Kidney epithelial cell (primary cell): ENCODE measurements at places on chromosomes 5 and 9.

DNA sequence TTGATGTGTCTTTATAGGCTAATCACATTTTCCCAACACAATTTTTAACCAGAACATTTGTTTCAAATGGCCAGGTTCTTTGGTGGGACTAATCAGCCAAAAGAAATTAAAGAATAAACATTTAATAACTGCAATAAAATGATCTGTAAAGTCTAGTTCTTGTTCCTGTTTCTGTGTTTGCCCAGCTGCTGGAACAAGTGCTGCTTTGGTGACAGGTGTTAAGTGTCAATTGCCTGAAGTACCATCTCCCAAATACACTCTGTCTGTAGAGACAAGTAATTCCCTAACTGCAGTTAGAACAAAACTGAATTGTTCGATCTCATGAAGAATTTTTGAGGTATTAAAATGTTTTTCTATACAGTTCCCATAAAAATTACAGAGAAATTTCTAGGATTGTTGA is 402.3 kb upstream of the CHD1 start:
- DNase-seq, result no peak

DNA sequence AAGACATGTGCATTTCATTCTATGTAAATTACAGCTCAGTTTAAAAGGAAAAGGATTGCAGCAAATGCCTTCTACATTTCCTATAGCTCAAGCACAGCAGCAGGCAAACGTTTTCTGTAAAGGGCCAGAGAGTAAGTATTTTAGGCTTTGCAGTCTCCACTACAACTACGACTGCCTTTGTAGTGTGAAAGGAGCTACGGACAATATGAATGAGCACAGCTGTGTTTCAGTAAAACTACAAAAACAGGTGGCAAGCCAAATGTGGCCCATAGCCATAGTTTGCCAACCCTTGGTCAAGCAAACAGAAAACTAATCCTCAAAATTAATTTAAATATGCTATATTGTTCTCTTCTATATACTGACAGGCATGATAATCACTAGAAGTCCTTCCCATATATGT is 7.2 kb downstream of the PTBP3 start:
- no peak for DNase-seq

DNA sequence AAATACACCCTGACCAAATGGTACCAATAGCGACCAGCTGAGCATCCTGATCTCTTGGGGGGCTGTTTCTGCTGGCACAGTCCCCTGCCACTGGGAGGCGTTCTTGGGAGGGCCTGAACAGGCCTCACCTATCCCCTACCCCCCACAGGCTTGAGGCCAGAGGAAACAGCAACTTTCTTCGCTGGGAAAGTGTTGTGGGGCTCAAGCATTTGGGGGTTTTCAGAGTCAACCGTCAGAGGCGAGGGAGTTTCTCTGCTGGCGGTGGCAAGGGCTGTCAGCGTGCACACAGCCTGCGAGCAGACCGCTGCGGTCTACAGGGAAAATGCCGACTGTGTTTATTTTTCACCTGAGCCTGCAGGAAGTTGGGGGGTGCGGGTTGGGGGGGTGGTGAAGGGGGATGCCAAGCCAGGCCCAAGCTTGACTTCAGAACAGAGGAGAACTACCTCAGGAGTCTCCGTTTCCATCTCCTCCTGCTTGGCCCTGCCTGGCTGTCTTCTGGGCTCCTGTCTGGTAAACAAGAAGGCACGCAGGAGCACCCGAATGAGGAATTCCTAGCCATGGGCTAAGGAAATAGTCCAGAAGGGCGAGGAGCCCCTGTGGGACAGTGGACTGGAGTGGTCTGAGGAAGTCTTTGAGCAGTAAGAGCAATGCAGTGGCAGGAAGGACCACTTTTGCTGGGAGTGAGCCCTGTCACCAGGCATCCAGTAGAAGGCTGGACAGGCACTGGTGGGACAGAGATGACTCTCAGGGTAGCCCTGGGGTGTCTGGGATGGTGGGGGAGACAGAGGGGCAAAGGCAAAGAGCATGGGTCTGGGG is 18.1 kb downstream of the TCF7 start:
- no peak for DNase-seq

- DNase-seq, result no peak
These were observed 40.5 kb upstream of the PJA2 start for GRCh38 chr5:109450129-109450877.

GRCh38 chr5:124459984-124460383 is 286.5 kb downstream of the ZNF608 start:
- DNase-seq, result no peak

GRCh38 chr5:77970891-77971290 is 194.8 kb upstream of the TBCA start:
- no peak for DNase-seq

DNA sequence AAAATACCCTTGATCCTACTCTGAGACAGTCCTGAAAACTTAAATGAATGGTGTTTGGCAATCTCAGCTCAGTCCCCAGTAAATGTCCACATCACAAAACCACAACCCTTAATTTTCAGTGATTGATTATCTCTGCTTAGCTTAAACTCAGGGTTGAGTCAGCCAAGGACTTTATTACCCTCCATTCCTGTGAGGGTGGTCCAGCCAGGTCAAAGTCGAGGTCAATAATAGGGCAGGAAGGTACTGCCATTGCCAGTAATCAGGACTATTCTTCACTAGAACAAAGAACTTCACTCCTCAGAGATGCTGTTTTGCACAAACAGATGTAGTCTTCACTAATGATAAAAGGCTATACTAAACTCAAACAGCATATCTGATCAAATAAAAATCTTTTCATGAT is 499.4 kb downstream of the ISL1 start:
- DNase-seq, result no peak

DNA sequence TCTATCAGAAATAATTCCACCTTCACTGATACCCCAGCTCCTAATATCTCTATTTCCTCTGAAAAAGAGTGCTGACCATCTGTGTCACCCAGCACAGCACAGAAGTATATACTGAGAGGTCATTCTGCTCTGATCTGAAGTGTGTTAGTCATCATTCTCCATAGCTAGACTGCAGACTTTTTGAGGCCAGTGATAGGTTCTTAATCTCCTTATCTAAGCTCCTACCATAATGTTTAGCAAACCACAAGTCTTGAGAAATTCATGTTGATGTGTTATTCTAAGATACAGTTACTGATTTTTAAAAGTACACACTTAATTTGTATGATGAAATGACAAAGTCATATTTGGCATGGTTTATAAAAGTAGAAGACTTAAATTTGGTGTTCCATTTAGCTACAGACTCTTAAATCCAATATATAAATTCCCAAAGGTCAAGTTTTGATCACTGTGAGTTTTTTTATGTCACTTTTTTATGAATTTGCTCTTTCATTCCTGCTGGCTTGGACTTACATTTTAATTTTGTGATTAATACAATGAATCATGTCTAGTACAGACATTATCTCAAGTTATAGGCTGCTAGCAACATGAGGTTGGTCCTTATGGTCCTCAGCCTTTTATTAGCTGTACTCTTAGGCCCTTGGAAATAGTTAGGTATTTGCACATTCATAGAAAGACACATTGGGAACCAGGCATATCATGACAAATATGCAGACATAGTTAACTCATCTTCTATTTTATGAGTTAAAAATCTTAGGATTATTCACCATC is 380.8 kb downstream of the EBF1 start:
- no peak for DNase-seq

- DNase-seq, result no peak
These were observed 348 bp downstream of the CATSPER3 start for GRCh38 chr5:134968055-134968454.

DNA sequence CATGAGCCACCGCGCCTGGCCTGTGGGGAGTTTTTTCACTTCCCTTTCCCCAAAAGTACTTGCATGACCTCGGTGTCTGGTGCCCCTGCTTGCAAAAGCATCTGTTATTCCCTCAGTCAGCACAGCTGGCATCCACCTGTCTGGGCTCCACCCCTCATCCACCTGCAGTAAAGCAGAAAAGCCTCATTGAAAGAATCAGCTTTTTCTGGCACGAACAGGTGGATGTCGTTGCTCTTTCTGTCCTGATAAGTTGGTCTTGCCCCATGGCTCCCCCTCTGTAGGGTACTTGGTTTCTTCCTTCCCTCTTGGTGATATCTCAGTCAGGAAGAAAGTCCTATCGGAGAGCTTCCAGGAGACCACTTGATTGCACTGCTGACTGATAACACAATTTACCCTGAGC is 37.4 kb downstream of the WWC1 start:
- DNase-seq, result no peak

DNA sequence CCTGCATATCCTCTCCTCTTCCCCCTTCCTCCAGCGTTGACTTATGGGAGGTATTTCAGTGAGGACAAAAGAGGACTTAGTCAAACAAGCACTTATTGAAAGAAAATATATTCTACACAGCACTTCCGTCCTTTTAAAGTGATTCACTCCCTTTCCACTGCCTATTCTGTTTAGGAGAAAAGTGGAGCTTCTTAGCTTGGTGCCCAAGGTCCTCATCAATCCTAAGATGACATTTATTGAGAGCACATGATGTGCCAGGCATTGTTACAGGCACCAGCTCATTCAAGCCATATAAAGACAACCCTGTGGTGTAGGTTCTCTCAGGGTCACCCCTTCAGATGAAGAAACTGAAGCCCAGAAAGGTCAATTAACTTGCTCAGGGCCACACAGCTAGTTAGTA is 95.9 kb downstream of the KCNIP1 start:
- no peak for DNase-seq

GRCh38 chr5:81788329-81788728 is 37.4 kb upstream of the SSBP2 start:
- DNase-seq, result no peak

DNA sequence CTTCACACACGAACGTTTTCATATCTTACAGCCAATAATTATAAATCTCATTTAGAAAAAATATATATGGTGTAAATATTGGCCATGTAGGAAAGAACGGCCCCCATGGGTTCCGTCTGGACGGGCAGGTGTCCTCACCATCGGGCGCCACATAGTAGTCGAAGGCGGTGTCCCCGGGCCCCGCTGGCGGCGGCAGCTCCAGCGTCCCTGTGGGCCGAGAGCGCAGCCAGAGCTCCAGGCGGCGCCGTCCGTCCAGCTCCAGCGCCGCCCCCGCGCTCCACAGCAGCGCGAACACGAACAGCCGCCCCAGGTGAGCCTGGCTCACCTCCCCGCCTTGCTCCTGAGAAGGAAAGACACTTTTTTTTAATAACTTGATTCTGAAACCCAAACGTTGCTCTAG is 134.6 kb downstream of the DNAH5 start:
- no peak for DNase-seq

DNA sequence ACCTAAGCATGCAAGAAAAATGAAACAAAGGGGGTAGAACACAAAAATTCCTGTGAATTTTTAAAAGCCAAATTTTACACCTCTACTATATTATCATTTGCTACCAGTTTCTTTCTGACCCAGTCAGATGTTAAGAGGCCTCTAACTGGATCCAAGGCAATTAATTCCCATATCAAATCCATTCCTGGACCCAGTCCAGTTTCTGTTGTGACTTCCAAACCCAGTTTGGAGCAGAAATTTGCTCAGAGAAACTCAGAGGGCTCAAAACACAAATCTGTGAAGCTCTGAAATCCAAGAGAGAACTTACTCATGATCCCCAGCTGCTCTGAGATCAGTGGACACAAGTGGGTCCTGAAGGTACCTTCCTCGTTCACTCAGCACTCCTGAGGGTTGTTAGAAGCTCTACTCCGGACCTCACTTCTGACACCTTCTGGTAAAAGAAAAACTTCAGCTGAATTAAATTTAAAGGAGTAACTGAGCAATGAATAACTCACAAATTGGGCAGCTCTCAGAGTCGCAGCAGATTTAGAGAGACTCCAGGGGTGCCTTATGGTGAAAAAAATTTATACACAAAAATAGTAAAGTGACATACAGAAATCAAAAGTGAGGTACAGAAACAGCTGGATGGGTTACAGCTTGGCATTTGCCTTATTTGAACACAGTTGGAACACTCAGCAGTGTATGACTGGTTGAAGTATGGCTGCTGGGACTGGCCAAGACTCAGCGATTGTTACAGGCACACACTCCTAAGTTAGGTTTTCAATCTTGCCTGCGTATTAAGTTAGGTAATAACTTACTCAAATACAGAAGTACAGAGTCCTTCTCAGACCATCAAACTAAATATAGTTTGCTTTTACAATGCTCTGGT is 32.4 kb downstream of the INSL4 start:
- no peak for DNase-seq

DNA sequence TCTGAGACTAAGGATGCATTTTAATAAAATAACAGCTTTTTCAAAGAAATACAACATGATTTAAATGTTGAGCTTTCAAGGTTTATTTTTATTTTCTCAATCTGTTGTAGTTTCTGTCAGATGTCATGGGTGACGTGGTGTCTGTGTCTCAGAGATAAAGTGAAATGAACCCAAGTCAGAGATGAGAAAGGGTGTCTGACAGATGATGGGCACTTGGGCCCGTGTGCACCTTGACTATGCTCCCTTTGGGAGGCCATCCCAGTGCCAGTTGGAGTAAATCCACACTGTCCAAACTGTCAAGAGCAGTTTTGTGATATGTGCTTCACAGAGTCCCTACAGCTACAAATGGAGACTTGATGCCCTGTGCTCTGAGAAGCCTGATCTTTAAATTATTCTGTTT is 536.9 kb upstream of the FAM174A start:
- no peak for DNase-seq

GRCh38 chr5:36658038-36658756 is 51.8 kb downstream of the SLC1A3 start:
- no peak for DNase-seq

- DNase-seq, result no peak
These were observed 13.6 kb upstream of the VDAC1 start for GRCh38 chr5:134018154-134018985.

DNA sequence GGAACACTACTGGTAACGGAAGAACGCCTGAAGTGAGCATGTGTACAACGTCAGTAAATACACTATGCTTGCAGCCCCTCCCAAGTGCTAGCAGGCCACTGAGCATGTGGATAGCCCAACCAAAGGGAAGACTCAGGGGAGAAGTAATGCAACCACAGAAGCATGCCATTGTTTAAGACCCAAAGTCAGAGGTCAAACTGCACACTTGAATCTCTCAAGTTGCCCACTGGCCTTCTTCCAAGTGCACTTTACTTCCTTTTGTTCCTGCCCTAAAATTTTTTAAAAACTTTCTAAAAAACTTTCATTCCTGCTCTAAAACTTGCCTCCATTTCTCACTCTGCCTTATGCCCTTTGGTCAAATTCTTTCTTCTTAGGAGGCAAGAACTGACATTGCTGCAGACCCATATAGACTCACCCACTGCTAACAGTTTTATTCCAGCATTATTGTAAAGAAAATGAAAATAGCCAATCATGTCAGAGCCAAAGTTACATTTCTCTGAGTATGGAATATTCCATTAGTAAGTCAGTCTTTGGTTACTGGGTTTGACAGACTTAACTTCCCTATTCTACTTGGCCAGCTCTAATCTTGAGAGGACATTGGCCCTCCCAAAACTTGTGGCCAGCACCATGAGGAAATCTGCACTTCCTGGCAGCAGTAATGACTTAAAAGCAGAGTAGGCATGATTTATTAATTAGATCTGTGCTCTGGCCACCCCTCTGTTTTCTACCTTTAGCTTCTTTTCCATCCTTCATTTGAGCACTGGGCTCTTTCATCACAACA is 76.9 kb downstream of the TSSK1B start:
- no peak for DNase-seq

DNA sequence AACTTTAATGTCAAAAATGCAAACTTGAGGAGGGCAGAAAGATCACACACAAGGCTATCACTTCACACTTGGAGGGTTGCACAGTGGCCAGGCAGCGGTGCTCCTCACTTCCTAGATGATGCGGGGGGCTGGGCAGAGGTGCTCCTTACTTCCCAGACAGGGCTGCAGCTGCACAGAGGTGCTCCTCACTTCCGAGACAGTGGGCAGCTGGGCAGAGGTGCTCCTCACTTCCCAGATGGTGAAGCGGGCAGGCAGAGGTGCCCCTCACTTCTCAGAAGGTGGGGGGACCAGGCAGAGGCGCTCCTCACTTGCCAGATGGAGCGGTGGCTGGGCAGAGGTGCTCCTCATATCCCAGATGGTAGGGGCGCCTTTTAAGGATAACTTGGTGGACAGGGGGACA is 423.2 kb upstream of the RORB start:
- DNase-seq, result no peak
